ENCODE measurements at places on chromosomes 3 and 15. TPM values are rescaled to one million over a fixed set of nuclear protein-coding genes. Genes with fewer than 3 reads are reported as not detected.

DNA sequence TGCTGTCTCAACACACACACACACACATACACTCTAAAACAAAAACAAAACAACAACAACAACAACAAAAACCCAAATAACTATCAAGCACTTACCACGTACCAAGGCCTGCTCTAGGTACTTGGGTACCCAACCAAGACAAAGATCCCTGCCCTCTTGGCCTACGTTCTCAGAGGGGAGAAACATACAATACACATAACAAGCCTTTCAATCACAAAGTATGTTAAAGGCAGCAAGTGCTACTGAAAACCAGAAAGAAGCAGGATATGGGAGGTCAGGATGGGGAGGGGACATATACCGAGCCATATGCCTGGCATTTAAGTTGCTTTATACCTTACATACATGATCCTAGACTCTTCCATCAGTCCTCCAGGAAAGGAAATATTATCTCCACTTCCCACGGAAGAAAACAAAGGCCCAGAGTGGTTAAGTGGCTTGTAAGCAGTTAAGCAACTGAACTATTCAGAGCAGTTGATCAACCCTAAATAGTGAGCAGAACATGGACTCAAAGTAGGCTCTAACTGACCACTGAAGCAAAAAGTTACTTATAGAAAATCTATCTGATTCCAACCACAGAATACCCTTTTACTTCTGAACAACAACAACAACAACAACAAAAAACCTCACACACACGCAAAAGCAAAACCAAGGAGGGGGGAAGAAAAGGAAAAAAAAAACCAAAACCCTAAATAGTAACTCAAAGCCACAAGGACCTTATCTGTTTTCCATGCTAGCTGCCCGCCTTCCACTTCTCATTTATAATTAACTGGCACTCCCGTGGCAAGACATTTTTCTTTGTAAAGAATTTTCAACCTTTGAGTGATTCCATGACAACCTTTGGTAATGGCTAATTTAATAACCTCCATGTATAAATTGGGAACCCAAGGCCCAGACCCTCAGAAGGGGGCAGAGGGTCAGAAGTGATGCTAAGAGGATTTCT lies 21.0 kb downstream of the PRICKLE2 start:
- no peaks in the 10 kb centered on the region for H3K27me3 ChIP-seq
- DNase-seq: no peak
- no peak overlapping the region for H3K4me3 ChIP-seq
- H3K27ac ChIP-seq: no peak overlapping the region

Gene GLDN
- 34.5 TPM for total RNA-seq

DNA sequence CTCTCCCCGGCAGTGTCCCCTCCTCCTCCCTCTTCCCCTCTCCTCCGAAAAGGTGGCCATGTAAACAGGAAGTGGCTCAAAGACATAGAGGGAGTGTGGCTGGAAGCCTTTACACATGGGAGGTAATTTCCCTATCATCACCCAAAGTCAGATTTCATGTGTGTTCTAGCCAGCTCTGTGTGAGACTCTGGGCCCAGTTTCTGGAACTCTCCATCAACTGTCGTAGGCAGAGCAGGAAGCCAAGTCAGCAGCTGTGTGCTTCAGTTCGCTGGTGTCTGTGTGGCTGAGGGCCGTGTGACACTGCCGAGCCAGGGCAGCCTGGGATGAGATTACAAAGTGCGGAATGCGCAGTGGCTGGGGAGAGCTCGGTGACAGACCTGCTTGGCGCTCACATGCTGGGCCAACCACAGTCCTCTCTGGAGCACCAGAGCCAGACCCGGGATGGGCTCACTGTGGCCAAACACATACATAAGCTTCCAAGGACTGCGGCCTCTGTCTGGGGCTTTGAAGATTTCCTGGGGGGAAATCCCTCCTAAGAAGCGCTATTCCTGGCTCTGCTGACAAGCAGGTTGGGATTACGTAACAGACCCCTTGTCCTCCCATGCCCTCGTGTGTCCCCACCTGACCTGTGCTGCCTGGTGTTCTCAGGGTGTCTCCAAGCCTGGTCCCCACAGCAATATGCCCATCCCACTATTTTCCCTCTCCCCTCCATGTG lies 50.7 kb downstream of the UMPS start:
- H3K36me3 ChIP-seq: peaks cover 4% of the 10 kb centered on the region
- peak overlapping the region; percentile 82 for H3K27ac ChIP-seq
- no peak overlapping the region for H3K4me3 ChIP-seq
- H3K27me3 ChIP-seq: no peaks in the 10 kb centered on the region
- peak; percentile 61 for DNase-seq

Gene SLC27A2
- total RNA-seq: 2.9 TPM

DNA sequence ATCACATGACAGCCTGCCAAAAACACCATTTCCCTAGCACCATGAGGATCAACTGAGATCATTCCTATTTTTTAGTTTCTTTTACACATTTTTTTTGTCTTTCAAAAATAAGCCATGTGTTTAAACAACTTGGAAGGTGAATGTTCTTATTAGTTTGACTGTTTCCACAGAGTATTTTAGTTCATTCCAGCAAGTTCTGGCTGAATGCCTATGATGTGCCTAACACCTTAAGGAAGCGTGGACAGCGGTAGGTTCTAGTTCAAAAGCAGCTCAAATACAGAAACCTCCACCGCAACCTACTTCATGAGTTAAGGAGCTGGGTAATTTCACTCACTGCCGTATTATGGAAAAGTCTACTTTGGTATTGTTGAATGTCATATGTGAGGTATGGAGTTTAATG lies 101.3 kb upstream of the ADAMTS9 start:
- no peaks in the 10 kb centered on the region for H3K27me3 ChIP-seq
- H3K36me3 ChIP-seq: no peaks in the 10 kb centered on the region
- DNase-seq: no peak
- H3K4me1 ChIP-seq: no peaks in the 10 kb centered on the region

- no peaks in the 10 kb centered on the region for H3K36me3 ChIP-seq
- H3K27me3 ChIP-seq: no peaks in the 10 kb centered on the region
- no peak overlapping the region for H3K4me3 ChIP-seq
These were observed 233.3 kb downstream of the OPA1 start for GRCh38 chr3:193826159-193826795.

DNA sequence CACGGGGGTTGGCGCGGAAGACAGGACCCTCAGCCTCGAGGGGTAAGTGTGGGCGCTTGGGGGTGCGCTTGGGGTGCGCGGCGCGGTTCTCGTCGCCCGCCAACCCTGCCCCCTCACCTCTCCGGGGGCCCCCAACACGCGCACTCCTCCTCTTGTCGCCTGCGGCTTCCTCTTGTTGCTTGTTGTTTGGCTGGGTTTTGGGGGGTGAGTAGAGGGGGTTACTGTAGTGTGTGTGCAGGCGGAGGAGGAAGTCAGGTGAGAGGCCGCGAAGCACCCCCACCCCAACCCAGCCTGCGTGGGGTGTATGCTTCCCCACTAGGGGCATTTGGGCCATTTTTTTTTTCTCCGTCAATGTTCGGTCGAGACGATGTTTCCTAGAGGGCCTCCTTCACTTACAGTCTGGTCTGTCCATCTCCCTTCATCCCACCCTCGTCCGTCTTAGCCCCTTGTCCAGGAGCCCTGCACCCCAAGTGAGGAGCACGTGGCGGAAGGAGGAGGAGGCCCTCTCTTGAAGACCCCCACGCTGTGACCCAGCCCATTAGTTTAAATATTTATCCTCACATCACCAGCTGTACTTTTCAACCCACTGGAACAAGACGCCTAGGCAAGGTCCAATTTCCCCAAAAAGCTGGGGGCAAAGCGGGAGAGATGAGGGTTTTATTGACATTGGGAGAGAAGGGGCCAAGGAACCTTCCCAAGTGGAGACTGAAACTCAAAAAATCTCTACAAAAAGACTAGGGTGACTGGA lies 20.4 kb upstream of the SATB1 start:
- H3K4me1 ChIP-seq: peaks cover 23% of the 10 kb centered on the region
- no peaks in the 10 kb centered on the region for H3K36me3 ChIP-seq
- H3K27me3 ChIP-seq: peaks cover 30% of the 10 kb centered on the region
- DNase-seq: no peak

Gene PLSCR2
- total RNA-seq: 0.86 TPM

Gene TRIM42
- total RNA-seq: not detected

GRCh38 chr15:77527831-77528231 lies 104.9 kb downstream of the LINGO1 start:
- H3K36me3 ChIP-seq: no peaks in the 10 kb centered on the region
- H3K27me3 ChIP-seq: no peaks in the 10 kb centered on the region
- no peak overlapping the region for H3K4me3 ChIP-seq
- peak; percentile 30 for DNase-seq
- H3K27ac ChIP-seq: peak overlapping the region; percentile 18

Gene AHSG
- total RNA-seq: not detected

Gene TP63
- total RNA-seq: 2.1 TPM

DNA sequence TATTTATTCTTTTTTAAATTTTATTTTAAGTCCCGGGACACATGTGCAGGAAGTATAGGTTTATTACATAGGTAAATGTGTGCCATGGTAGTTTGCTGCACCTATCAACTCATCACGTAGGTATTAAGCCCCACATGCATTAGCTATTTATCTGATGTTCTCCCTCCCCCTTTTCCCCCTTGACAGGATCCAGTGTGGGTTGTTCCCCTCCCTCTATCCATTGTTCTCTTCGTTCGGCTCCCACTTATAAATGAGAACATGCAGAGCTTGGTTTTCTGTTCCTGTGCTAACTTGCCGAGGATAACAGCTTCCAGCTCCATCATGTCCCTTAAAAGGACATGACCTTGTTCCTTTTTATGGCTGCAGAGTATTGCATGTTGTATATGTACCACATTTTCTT lies 220.3 kb downstream of the OCA2 start:
- H3K27ac ChIP-seq: no peak overlapping the region
- H3K4me1 ChIP-seq: no peaks in the 10 kb centered on the region
- no peaks in the 10 kb centered on the region for H3K27me3 ChIP-seq
- no peak for DNase-seq
- H3K36me3 ChIP-seq: no peaks in the 10 kb centered on the region

- H3K4me1 ChIP-seq: no peaks in the 10 kb centered on the region
- H3K4me3 ChIP-seq: no peak overlapping the region
- no peaks in the 10 kb centered on the region for H3K36me3 ChIP-seq
- no peaks in the 10 kb centered on the region for H3K27me3 ChIP-seq
- no peak for DNase-seq
- no peak overlapping the region for H3K27ac ChIP-seq
These were observed 54.8 kb downstream of the LIPC start for GRCh38 chr15:58486564-58486963.

GRCh38 chr15:80418892-80419537 lies 14.8 kb downstream of the ARNT2 start:
- peaks cover 8% of the 10 kb centered on the region for H3K4me1 ChIP-seq
- DNase-seq: no peak
- H3K27ac ChIP-seq: no peak overlapping the region
- H3K27me3 ChIP-seq: no peaks in the 10 kb centered on the region
- H3K36me3 ChIP-seq: no peaks in the 10 kb centered on the region

DNA sequence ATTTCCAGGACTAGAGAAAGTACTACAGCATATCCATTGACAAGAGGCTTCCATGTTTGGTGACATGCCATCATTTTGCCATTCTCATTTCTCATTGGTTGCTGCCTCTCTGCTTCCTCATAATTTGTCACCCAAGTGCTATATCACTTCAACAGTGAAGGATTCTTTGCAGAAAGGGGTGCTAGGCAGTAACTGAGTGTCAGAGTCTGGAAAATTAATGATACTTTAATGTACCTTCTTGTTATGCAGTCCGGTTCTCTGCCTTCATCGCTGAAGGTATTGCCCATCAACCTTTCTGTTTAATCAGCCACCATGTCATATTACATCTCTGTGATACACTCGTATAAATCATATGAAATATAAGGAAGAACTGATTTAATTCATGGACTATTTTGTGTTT lies 550.3 kb downstream of the ROBO2 start:
- no peak for DNase-seq
- no peaks in the 10 kb centered on the region for H3K27me3 ChIP-seq
- H3K27ac ChIP-seq: no peak overlapping the region
- H3K4me3 ChIP-seq: no peak overlapping the region

- H3K27ac ChIP-seq: no peak overlapping the region
- H3K27me3 ChIP-seq: no peaks in the 10 kb centered on the region
- H3K36me3 ChIP-seq: peaks cover 57% of the 10 kb centered on the region
These were observed 77.0 kb downstream of the CCK start for GRCh38 chr3:42189001-42189460.

GRCh38 chr3:169403855-169404519 lies 259.5 kb downstream of the MECOM start:
- H3K27ac ChIP-seq: no peak overlapping the region
- no peaks in the 10 kb centered on the region for H3K36me3 ChIP-seq
- H3K27me3 ChIP-seq: no peaks in the 10 kb centered on the region

GRCh38 chr3:42666577-42666998 lies 13.1 kb downstream of the ZBTB47 start:
- no peak for DNase-seq
- H3K4me1 ChIP-seq: no peaks in the 10 kb centered on the region
- H3K4me3 ChIP-seq: no peak overlapping the region
- no peak overlapping the region for H3K27ac ChIP-seq
- no peaks in the 10 kb centered on the region for H3K27me3 ChIP-seq

DNA sequence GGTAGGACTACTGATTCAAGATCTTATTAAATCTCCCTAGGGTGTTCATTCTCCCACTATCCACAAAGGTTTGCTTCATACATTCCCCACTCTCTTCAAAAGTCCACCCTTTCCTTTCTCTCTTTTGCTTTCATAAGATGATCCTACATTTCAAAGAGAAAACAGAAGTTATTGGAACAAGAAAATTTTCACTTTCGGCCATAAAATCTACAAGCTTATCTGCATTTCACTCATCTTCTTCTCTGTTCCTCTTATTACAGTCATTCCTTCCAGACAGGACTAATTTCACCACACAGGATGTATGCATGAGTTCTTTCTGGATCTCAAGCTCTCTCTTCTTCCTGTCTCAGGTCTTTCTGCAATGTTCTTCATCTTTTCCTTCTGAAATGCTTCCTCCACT lies 238.7 kb downstream of the ISL2 start:
- no peak overlapping the region for H3K4me3 ChIP-seq
- H3K4me1 ChIP-seq: peaks cover 12% of the 10 kb centered on the region
- no peaks in the 10 kb centered on the region for H3K27me3 ChIP-seq
- no peaks in the 10 kb centered on the region for H3K36me3 ChIP-seq
- DNase-seq: no peak

Measured in lower lobe of right lung (tissue), 2 donors.